GM03348 (cell line): ENCODE measurements at places on chromosomes 3 and 15.

DNA sequence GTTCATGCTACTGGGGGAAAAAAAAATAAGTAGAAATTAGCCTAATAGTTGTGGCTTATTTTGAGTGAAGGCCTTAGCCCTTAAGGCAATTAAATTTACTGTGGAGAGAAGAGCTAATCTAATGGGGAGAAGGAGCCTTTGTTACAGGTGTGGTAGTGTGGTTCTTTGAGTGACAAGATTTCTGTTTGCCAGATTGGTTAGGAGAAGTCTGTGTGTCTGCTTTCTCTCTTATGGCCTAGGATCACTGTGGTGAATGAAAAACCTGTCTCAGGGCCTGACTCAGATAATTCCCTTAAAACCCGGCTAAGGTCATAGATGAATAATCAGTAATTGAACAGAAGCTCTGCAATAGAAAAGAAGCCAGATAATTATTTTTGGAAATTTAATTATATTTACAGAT is 27.0 kb downstream of the OPA1 start:
- DNase-seq: no peak

DNA sequence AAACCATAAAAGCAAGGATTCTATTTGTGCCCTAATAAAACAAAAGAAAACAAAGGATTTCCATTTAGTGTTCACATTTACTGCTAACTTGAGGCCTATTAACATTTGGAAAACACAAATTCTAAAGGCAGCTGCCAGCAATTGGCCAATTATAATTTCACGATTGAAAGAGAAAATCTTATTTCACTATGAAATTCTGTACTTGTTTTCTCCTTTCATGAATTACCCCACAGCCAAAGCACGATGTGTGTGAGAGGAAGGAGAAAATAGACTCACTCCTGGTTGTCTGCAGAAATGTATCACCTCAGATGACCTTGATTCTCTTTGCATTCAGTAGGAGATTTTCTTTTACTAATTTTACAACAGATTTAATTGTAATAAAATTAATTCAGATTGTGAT is 242.8 kb upstream of the GBE1 start:
- DNase-seq: no peak

DNA sequence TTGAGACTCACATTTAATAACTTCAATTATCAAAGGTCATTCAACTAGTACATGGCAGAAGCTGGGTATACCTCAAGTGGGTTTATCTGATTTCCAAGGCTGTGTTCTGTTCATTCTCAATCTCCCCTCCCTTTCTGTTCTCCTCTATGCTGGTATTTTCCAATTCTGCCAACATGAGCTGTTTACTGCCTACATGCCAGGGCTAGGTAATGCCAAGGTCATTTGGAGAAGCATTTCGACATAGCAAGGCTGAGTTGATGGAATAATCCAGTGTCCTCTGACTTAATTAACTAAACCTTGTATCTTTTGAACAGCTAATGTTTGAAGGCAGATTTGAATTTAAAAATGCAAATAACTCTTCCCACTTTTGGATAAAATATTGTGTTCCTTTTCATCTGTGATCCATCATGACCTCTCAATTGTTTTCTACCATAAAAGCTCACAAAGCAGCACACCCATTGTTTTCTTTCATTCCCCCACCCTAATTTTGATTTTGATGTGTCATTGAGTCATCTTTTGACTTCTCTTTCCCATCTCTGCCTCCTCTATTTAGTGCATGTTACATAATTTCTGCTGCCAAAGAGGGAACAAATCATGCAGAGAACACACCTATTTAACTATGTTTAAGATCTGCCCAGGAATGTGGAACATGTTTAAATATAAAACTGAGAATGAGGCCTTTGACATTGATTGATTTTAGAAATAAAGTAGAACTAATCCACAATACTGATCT is 308.8 kb upstream of the NR2E3 start:
- DNase-seq: no peak

GRCh38 chr15:39453620-39454019 is 127.3 kb upstream of the THBS1 start:
- DNase-seq: no peak

- peak; percentile 74 for DNase-seq
Observed at GRCh38 chr3:185152410-185153170, at the start of gene C3orf70. Gene C3orf70, minus strand, starts transcription at chr3:185153060. Its CDS starts 237 bp downstream, at chr3:185152823.

DNA sequence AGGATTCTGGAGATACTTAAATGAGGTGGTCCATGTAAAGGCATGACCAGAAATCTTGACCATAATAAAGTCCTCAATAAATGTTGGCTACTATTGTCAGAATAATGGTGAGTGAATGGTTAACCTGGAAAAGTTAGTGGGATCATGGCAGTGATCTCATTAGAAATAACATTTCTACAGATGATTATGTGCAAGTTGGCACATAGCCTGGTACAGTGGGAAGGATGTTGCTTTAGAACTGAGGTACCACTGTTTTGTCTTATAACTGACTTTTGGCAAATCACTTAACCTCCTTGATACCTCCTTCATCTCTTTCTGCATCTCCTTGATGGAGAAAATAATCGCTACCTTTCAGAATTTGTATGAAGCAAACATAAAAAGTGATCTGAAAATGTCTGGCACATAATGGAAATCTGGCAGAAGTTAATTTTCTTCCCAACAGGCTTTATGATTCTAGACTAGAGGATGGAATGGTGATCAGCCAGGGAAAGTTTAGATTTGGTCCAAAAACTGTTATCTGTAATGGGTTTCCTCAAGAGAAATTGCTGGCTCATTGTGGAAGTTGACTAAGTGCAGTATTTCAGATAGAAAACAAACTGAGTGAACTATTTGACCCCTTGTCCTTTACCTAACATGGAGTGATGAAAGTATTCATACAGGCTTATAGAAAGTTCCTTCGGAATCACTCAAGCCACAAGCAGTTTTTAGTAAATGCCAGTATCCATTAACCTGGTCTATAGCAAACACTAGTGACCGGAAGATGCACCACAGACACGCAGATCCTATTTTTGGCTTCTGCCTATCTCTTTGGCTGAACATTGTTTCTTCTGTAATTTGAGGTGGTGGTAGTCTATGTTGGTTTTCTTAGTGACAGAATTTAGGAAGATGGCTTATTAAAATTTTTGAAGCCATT is 449.6 kb upstream of the TGFBR2 start:
- DNase-seq: no peak

- DNase-seq: no peak
Observed at GRCh38 chr3:25442486-25442885, 14.4 kb downstream of the RARB start.

- DNase-seq: no peak
Observed at GRCh38 chr3:33318710-33319380, 41.6 kb downstream of the FBXL2 start.

GRCh38 chr3:179563271-179563783 is 601 bp downstream of the ACTL6A start:
- peak; percentile 88 for DNase-seq

DNA sequence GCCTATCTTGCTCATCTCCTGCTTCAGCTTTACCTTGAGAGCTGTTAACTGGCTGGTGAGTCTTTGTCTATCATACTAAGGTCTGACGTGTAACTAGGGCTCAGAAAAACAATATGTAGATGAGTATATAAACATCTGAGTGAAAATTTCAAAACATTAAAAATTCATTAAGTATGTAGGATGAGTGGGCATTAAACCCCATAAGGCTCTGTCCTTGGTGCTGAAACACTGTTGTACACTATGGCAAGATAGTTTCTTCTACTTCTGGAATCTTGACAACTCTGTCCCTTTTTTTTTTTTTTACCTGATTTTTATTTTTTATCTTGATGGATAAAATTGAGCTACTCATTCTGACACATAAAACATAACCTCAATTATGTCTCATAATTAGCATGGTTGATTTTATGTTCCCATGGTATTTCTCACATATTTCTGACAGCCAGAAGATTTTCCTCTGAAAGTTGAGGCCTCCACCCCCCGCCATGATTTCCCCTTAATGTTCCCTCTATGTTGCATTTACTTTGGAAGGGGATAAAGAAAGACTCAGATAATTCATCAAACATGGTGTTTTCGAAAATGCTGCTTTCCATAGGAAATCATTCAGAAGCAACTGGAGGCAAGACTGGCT is 54.3 kb downstream of the DGKG start:
- DNase-seq: peak; percentile 45

GRCh38 chr3:15281817-15282216 is 50.6 kb downstream of the SH3BP5 start:
- no peak for DNase-seq

DNA sequence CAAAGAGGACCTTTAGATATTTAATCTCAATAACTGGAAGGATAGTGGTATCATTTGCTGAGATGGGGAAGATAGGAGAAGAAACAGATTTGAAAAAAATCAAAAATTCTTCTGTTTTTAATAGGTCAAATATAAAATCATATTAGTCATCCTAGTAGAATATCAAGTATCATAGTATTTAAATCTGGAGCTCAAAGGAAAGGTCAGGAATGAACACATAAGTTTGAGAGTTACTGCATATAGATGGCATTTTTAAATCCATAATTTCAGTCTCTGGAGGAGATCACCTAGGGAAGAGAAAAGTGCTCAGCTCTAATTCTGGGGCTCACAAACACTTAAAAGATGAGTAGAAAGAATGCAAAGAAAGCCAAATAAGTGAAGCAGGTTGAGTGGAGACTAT is 24.9 kb upstream of the CFAP20DC start:
- no peak for DNase-seq
